ENCODE measurements at places on chromosomes 2 and 18.

DNA sequence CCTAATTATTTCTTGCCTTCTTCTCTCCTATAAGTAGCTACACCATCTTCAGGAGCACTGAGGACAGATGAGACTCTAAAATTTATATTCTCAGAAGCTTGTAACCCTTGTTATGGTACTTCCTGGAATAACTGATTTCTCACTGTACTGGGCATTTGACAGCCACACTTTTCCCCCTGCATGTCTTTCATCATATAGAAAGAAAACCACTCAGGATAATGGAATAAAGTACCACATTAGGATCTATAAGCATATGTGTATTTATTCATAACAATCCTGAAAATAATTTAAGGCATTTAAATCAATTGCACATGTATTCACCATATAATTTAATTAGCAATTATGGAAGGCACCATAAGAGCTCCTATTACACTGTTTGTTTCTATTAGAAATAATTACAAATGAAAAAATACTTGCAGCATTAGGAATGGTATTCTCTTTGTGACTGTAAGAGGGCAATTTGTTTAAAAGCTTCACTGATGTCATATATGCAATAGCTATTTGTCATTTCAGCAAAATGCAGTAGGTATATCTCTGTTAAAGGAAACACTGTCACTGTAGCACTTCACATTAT lies 216.9 kb upstream of the FSHR start:
- DNase-seq = no peak

DNA sequence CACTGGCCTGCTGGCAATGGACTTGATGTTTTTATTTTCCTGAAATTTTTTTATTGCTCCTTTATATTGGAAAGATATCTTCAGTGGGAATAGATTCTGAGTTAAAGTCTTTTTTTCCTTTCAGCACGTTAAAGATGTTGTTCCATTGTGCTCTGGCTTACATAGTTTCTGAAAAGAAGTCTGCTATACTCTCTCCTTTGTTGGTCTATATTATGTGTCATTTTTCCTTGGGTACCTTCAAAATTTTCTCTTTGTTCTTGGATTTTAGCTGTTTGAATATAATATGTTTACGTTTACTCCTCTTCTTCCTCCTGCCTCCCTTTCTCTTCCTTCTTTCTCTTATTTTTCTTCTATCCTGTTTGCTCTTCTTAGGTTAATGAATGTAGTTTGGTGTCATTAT lies 105.5 kb downstream of the CAPN13 start:
- no peak for DNase-seq

GRCh38 chr2:11281186-11281585 lies 63.2 kb downstream of the ROCK2 start:
- no peak for DNase-seq

GRCh38 chr18:62664414-62664813 lies 50.9 kb upstream of the PHLPP1 start:
- DNase-seq = no peak

GRCh38 chr2:100786297-100786658 lies 33.7 kb upstream of the NPAS2 start:
- DNase-seq = no peak

DNA sequence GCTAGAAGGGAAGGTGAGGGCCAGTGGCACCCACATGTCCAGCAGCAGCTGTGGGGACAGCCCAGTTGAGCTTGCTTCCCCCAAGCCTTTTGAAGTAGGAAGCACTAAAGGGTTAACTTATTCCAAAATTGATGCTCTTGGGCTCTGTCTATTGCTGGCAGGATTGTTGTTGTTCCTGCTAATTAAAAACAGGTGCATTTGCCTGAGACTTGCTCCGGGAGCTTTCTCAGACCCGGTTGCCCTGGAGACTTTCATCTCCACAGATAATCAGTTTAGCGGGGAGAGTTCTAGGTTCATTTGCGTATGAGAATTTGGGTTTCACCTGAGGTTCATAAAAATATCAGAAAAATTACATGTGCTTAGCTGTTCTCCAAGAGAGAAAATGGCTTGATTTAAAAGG lies 277.3 kb downstream of the LRATD1 start:
- no peak for DNase-seq

- DNase-seq = no peak
Observed at GRCh38 chr18:23495723-23496440, 7.4 kb upstream of the RMC1 start.

GRCh38 chr2:68889500-68889899 lies 18.3 kb upstream of the BMP10 start:
- DNase-seq = no peak

- DNase-seq = no peak
Observed at GRCh38 chr2:146295080-146295670, 1549.7 kb upstream of the ACVR2A start.

Measured in C1 segment of cervical spinal cord (tissue), 14 donors.